AG10803 (cell line): ENCODE measurements at places on chromosomes 4 and X.

GRCh38 chr4:78923464-78924312, 15.6 kb downstream of the PAQR3 start:
- no peak for DNase-seq

GRCh38 chr4:94870146-94870545, 112.4 kb downstream of the BMPR1B start:
- DNase-seq: peak; percentile 60

GRCh38 chr4:113677325-113677724, 84.2 kb downstream of the CAMK2D start:
- no peak for DNase-seq

DNA sequence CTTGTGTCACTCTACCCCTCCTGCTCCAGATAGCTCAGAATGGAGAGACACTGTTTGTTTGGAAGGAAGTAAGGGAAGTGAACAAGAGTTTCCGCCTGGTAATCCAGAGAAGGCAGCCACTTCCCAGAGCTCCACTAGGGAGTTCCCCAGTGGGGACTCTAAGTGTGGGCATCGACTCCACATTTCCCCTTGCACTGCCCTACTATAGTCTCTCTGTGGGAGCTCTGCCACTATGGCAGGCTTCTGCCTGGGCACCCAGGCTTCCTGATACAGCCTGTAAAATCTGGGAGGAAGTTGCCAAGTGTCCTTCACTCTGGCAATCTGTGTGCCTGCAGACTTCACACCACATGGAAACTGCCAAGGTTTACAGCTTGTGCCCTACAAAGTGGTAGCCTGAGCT, 245.8 kb upstream of the DMD start:
- no peak for DNase-seq

- no peak for DNase-seq
Observed at GRCh38 chr4:101862595-101862994, 72.1 kb downstream of the BANK1 start.

GRCh38 chr4:25454476-25454875, 77.4 kb downstream of the ANAPC4 start:
- DNase-seq: no peak

GRCh38 chr4:145788755-145789154, 108.8 kb downstream of the C4orf51 start:
- no peak for DNase-seq

DNA sequence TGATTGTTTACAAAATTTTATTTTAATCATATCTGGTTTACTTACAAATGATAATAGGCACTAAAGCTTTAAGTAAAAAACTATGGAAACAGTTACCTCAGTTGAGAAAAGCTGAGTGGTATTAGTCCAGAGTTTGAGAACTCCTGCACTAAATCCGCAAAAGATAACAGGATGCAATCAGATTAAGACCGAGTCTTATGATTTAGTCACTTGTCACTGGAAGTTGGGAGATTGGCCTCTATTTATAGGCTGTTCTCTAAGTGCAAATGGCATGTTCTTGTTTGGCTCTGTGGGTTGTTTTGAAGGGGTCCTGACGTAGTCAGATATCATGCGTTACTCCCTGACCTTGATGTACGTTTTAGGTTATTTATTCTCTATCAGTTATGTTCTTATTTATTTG, 6.3 kb downstream of the GPAT3 start:
- DNase-seq: no peak

GRCh38 chr4:48017108-48017571, 568 bp downstream of the NIPAL1 start:
- DNase-seq: peak; percentile 11

GRCh38 chrX:1591863-1592469, 562 bp downstream of the AKAP17A start:
- DNase-seq: no peak

DNA sequence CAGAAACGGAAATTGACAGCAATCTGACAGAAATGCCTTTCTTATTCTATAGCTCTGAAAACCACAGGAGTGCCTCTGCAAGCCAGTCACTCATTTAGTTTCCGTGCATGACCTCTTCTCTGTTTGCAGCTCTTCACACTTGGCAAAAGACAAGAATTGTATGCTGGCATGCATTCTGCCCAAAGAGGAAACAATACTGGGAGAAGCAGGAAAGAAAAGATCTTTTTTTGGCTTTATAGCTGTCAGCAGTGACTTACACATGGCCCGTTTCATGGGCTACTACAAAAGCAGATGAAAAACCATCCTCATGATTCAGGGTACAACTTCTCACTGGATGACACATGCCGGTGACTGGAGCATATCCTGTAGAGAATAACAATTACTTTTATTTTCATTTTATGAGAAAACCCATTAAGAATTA, 249.4 kb downstream of the ADAMTS3 start:
- peak; percentile 82 for DNase-seq

DNA sequence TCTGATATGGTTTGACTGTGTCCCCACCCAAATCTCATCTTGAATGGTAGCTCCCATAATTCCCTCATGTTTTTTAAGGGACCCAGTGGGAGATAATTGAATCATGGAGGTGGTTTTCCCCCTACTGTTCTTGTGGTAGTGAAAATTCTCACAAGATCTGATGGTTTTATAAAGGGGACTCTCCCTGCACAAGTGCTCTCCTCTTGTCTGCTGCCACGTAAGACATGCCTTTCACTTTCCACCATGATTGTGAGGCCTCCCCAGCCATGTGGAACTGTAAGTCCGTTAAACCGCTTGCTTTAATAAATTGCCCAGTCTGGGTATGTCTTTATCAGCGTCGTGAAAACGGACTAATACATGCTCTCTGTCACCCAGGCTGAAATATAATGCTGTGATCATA, 200.9 kb upstream of the SLIT2 start:
- DNase-seq: no peak

GRCh38 chr4:18976884-18977283, 955.3 kb upstream of the LCORL start:
- no peak for DNase-seq

DNA sequence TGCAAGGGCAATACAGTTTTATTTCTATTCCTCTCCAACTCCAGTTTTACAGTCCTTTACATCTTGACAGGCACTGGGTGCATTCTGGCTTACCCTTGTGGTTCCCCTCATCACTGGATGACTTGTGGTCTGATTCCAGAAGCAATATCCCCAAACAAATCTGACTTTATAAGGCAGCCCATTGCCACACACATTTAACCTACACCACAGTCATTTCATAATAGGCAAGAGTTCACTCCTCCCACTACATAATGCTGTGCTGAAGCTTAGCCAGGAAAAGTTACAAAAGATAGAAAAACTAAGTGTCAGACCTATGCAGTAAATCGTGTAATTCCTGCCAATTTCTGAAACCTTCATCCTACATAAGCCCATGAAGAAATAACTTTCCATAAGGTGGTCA, 82.9 kb upstream of the MID1IP1 start:
- no peak for DNase-seq

DNA sequence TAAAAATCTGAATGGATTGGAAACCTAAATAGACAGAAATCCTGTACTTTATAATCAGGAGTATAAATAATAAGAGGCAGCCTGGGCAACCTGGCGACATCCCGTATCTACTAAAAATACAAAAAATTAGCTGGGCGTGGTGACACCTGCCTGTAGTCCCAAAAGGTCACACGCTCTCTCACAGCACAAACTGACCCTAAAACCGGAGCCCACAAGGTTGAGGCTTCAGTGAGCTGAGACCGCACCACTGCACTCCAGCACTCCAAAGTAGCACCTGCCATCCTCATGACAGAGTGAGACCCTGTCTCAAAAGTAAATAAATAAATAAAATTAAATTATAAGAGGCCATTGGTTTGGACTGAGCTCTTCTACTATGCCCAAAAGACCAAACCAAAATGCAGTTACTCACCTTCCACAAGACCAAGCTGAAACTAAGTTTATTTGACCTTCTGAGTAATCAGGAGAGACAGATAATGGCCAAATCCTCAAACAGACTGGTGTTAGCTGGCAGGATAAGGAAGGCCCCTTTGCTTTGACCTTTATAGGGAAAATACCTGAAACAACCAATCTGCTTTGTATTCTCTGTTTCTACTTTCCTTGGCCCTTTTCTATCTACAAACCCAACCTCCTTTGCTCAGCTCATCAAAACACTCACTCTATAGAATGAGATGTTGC, 3.2 kb upstream of the GRSF1 start:
- DNase-seq: no peak

- peak; percentile 90 for DNase-seq
Observed at GRCh38 chr4:174669270-174669669, 147.0 kb upstream of the HPGD start.

DNA sequence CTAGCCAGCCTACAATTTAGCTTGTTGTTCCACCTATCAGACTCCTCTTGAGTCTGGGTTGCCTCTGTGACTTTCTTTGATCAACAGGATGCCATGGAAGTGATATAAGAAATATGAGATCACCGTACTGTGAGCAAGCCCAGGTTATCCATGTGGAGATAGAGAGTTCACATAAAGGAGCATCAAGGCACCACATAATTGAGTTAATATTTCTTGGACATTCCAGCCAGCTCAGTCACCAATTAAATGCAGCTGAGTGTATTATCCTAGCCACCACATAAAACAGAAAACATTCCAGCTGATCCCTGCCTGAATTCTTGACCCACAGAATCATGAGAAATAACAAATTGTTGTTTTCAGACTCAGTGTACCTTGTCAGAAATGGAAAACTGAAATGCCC, 253.6 kb downstream of the PPP1R2C start:
- peak; percentile 74 for DNase-seq

DNA sequence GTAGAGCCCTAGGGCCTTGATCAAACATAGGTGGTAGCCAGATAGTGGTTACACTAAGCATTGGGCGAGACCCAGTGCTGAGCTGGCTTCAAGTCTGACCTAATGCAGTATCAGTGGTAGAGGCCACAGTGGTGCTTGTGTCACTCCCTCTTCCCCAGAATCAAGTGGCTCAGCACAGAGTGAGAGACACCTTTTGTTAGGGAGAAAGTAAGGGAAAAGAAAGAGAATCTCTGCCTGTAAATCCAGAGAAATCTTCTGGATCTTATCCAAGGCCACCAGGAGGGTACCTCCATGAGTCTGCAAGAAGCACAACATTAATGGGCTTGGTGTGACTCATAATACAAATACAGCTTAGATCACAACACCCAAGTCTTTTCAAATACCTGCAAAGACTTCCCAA, 117.7 kb upstream of the SLC6A14 start:
- no peak for DNase-seq

- no peak for DNase-seq
Observed at GRCh38 chrX:12844319-12844718, 22.6 kb upstream of the TLR7 start.

GRCh38 chr4:73018595-73018994, 50.9 kb downstream of the COX18 start:
- DNase-seq: no peak

DNA sequence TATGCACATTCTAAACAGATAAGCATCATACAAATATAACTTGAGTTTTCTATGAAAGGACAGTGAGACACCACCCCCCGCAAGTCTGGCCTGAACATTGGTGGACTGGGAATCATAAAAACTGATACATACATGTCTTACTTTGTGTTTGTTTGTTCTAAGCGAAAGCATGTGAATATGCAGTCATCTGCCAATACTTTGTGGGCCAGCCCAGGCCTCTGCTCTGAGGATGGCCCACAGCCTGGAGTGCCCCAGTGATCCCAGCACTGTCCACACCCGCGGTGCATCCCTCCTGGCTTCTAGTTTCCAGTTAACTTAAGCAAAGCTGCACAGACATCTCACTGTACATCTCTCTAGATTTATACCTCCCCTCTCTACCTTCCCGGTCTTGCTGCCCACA, 146.5 kb downstream of the GPR143 start:
- DNase-seq: no peak

GRCh38 chrX:154050113-154050495, 30.4 kb upstream of the IRAK1 start:
- no peak for DNase-seq

- DNase-seq: peak; percentile 54
Observed at GRCh38 chr4:74267998-74268606, 40.2 kb upstream of the EPGN start.

GRCh38 chrX:100830547-100830946, 10.4 kb downstream of the CSTF2 start:
- DNase-seq: no peak

DNA sequence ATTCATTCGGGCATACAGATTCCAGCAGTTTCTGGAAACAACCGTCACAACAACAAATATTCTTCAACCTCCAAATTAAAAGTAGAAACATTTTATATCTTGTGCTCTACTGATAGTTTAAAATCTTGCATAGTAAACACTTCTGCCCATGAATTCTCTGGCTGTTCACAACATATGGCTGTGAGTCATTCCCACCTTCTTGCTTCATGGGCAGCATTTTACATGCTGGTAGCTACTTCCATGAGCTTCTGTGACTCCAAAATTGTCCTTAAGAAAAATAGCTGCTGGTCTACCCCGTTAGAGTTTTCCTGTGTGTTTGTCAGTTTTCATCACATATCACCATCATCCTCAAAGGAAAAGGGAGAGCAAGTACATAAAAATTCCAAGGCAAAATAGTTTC, 22.7 kb downstream of the PNPLA4 start:
- DNase-seq: peak; percentile 3

- no peak for DNase-seq
Observed at GRCh38 chr4:188822698-188823097, 683.5 kb downstream of the TRIML1 start.

DNA sequence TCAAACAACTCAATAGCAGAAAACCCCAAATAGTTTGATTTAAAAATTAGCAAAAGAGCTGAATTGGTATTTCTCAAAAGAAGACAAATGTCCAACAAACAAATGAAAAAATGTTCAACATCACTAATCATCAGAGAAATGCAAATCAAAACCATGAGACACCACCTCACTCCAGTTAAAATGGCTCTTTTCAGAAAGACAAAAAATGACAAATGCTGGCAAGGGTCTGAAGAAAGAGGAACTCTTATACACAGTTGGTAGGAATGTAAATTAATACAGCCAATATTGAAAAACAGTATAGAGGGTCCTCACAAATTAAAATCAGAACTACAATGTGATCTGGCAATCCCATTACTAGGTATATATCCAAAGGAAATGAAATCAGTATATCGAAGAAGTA, 70.4 kb downstream of the FBXL5 start:
- no peak for DNase-seq

GRCh38 chrX:46637938-46638337, 64.4 kb downstream of the CHST7 start:
- no peak for DNase-seq
